Vein endothelial cell (primary cell): ENCODE measurements at places on chromosomes 16 and 17. TPM values are rescaled to one million over a fixed set of nuclear protein-coding genes. Genes with fewer than 3 reads are reported as not detected.

Gene PLK1
- total RNA-seq, result 22.5 and 36.5 TPM in 2 replicates

Gene CFAP52
- total RNA-seq, result 0.48 TPM in 1 of 2 replicates, not detected in the other

Gene NTN1
- total RNA-seq, result 0.19 and 0.65 TPM in 2 replicates

Gene SOX9
- total RNA-seq, result under 0.01 TPM in 1 of 2 replicates, not detected in the other

Gene RHBDL1
- 0.38 and 0.65 TPM in 2 replicates for total RNA-seq

Gene EDC4
- 81.1 and 84.6 TPM in 2 replicates for total RNA-seq

Gene SMTNL2
- total RNA-seq, result not detected in 2 replicates

Gene CD300LB
- not detected in 2 replicates for total RNA-seq

Gene TPSAB1
- total RNA-seq, result not detected in 2 replicates

Gene HAP1
- total RNA-seq, result under 0.01 and 0.29 TPM in 2 replicates

Gene SCIMP
- not detected in 2 replicates for total RNA-seq

Gene DOC2B
- 1.6 and 3.3 TPM in 2 replicates for total RNA-seq

Gene LRRC36
- 0.29 TPM in 1 of 2 replicates, not detected in the other for total RNA-seq

Gene C17orf67
- total RNA-seq, result 1.6 and 2.0 TPM in 2 replicates

Gene NPW
- total RNA-seq, result 0.98 and 1.1 TPM in 2 replicates

Gene MAP3K14
- 2.3 and 3.2 TPM in 2 replicates for total RNA-seq

Gene ATP2A1
- 0.19 and 1.6 TPM in 2 replicates for total RNA-seq

Gene CYGB
- total RNA-seq, result 0.38 and 0.65 TPM in 2 replicates

Gene LRRC3C
- total RNA-seq, result not detected in 2 replicates

Gene SCARF1
- total RNA-seq, result 141 and 152 TPM in 2 replicates
